Type B pancreatic cell (in vitro differentiated cells): ENCODE measurements at places on chromosomes 3 and 15. TPM values are rescaled to one million over a fixed set of nuclear protein-coding genes. Genes with fewer than 3 reads are reported as not detected.
A peak's percentile ranks its signal among the peaks of the same experiment; 100 is the strongest.

The FANCD2OS gene
- not detected in 2 replicates for total RNA-seq

The HTD2 gene
- 10.6 and 11.4 TPM in 2 replicates for total RNA-seq

The MAP1A gene
- 6.0 and 18.2 TPM in 2 replicates for total RNA-seq

The GOLGA6D gene
- 0.19 TPM in 1 of 2 replicates, not detected in the other for total RNA-seq

The TNFAIP8L3 gene
- 8.2 and 16.9 TPM in 2 replicates for total RNA-seq

The SNTN gene
- not detected in 2 replicates for total RNA-seq

The CFAP44 gene
- total RNA-seq = 7.6 and 11.6 TPM in 2 replicates

The MUC4 gene
- total RNA-seq = 1.9 and 2.4 TPM in 2 replicates

GRCh38 chr3:11930084-11930483, 74.1 kb upstream of the SYN2 start:
- H3K27ac ChIP-seq = no peak overlapping the region
- peaks cover 3% of the 10 kb centered on the region for H3K27me3 ChIP-seq
- H3K4me3 ChIP-seq = no peak overlapping the region
- H3K36me3 ChIP-seq = no peaks in the 10 kb centered on the region
- H3K4me1 ChIP-seq = no peaks in the 10 kb centered on the region
- no peak for DNase-seq

GRCh38 chr15:65303687-65304380, 643 bp upstream of the RNU5B-1 start:
- H3K27me3 ChIP-seq = peaks cover 7% of the 10 kb centered on the region
- peak overlapping the region; percentile 94 for H3K4me3 ChIP-seq
- no peaks in the 10 kb centered on the region for H3K36me3 ChIP-seq
- DNase-seq = no peak
- peak overlapping the region; percentile 99 for H3K27ac ChIP-seq

GRCh38 chr3:112857526-112857925, 10.9 kb upstream of the CD200R1L start:
- no peaks in the 10 kb centered on the region for H3K36me3 ChIP-seq
- H3K4me1 ChIP-seq = no peaks in the 10 kb centered on the region
- peaks cover 2% of the 10 kb centered on the region for H3K27me3 ChIP-seq
- H3K4me3 ChIP-seq = no peak overlapping the region
- no peak overlapping the region for H3K27ac ChIP-seq

GRCh38 chr3:111750278-111750884, 108.7 kb upstream of the PHLDB2 start:
- no peak overlapping the region for H3K27ac ChIP-seq
- peaks cover 23% of the 10 kb centered on the region for H3K4me1 ChIP-seq
- no peak for DNase-seq
- no peaks in the 10 kb centered on the region for H3K36me3 ChIP-seq
- H3K4me3 ChIP-seq = no peak overlapping the region
- no peaks in the 10 kb centered on the region for H3K27me3 ChIP-seq

DNA sequence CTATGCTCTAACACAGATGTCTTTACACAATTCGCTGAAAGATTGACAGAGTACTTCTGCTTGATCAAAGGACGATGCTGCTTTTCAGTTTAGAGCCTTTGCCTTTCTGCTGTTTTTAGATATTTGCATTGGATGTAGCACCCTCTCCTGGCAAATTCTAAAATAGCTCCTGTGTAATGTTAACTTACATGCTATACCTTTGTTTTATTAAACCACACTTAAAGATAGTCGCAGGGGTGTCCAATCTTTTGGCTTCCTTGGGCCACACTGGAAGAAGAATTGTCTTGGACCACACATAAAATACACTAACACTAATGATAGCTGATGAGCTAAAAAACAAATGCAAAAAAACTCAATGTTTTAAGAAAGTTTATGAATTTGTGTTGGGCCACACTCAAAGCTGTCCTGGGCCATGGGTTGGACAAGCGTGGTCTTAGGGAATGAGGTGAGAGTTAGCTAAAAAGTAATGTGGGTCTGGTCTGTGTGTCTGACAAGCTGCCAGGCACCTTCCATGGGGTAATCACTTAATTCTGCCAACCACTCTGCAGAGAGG, 62.9 kb downstream of the ATG7 start:
- peaks cover 5% of the 10 kb centered on the region for H3K4me1 ChIP-seq
- peak overlapping the region; percentile 57 for H3K27ac ChIP-seq
- peaks cover 8% of the 10 kb centered on the region for H3K36me3 ChIP-seq
- no peak overlapping the region for H3K4me3 ChIP-seq
- H3K27me3 ChIP-seq = no peaks in the 10 kb centered on the region

GRCh38 chr3:108442281-108442680, 68.1 kb downstream of the MYH15 start:
- H3K27ac ChIP-seq = no peak overlapping the region
- no peaks in the 10 kb centered on the region for H3K36me3 ChIP-seq
- no peak overlapping the region for H3K4me3 ChIP-seq
- no peak for DNase-seq
- peaks cover 40% of the 10 kb centered on the region for H3K4me1 ChIP-seq

DNA sequence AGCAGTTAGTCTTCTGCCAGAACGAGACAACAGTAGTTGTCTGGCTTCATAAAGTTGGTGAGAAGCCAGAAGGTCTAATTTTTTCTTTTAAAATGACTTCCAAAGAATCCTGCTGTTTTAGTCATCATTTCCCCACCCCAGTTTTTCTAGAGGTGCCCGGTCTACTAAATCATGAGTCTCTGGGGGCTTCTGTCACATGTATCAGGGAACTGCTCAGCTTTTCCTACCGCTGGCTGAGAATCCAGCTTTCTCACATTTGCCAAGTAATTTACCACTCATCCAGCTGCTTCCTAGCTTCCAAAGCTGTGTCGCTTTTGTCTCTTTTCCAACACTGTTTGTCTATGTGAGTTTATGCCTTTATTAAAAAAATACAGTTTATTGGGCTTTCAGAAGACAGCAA, 183.3 kb downstream of the NSUN3 start:
- H3K36me3 ChIP-seq = no peaks in the 10 kb centered on the region
- no peak overlapping the region for H3K4me3 ChIP-seq
- no peak overlapping the region for H3K27ac ChIP-seq
- DNase-seq = no peak

DNA sequence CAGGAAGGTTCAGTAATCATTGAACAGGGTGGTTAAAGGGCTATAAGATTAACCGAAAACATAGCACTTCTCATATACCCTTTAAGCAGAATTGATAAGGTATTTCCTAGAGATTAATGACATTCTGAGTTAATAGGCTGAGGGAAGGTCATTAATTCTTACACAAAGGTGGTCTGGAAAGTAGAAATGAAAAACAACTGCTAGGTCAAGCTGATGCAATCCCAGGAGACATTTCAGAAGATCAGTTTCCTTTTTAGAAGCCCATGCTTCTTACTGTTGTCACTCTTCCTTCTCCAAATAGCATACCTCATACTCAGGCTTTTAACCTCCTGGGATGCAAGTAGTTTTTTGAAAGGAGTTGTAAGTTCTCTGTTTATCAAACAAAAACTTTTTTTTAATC, 8.8 kb downstream of the FILIP1L start:
- peaks cover 4% of the 10 kb centered on the region for H3K36me3 ChIP-seq
- H3K4me1 ChIP-seq = peaks cover 47% of the 10 kb centered on the region
- H3K27ac ChIP-seq = peak overlapping the region; percentile 53

GRCh38 chr3:129520960-129521359, 7.5 kb upstream of the RHO start:
- peaks cover 3% of the 10 kb centered on the region for H3K36me3 ChIP-seq
- H3K27ac ChIP-seq = no peak overlapping the region
- no peak for DNase-seq
- no peak overlapping the region for H3K4me3 ChIP-seq

GRCh38 chr15:65521350-65521749, 3.9 kb upstream of the DPP8 start:
- no peaks in the 10 kb centered on the region for H3K27me3 ChIP-seq
- H3K4me1 ChIP-seq = peaks cover 8% of the 10 kb centered on the region
- H3K4me3 ChIP-seq = no peak overlapping the region
- H3K27ac ChIP-seq = no peak overlapping the region

GRCh38 chr3:113753376-113753985, 6.6 kb downstream of the ATP6V1A start:
- no peak overlapping the region for H3K4me3 ChIP-seq
- no peak overlapping the region for H3K27ac ChIP-seq
- DNase-seq = no peak

GRCh38 chr15:40276927-40277326, 5.9 kb downstream of the ANKRD63 start:
- peaks cover 20% of the 10 kb centered on the region for H3K4me1 ChIP-seq
- DNase-seq = no peak
- H3K36me3 ChIP-seq = peaks cover 5% of the 10 kb centered on the region
- H3K27ac ChIP-seq = no peak overlapping the region

GRCh38 chr3:119098619-119099222, 47.2 kb upstream of the TEX55 start:
- H3K27me3 ChIP-seq = peaks cover 4% of the 10 kb centered on the region
- H3K27ac ChIP-seq = no peak overlapping the region
- H3K4me3 ChIP-seq = no peak overlapping the region
- DNase-seq = no peak

DNA sequence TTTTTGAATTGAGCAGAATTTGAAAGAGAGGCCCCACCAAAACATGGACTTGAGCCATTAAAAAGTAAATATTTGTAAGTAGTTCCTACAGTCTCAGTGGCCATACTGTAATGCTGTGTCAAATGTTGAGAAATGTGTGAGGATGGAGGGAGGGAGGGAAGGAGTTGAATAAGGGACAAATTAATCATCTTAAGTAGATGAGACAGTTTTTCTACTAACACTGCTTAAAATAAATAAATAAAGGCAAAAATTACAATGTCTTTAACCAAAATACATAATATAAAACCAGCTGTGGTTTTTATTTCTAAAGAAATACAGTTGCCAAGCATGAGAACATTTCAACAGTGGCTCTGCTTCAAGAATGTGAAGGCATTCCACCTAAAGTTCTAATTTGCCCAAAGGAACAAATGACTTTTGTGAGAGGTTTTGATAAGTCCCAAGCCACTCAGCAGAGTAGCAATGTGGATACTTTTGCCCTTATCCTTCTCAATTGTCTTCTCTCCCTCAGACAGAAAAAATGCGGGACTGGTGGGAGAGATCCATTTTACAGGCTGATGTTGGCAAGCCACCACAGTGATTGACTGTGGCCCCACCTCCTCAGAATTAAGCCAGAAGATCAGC, 427.0 kb upstream of the RARB start:
- H3K27me3 ChIP-seq = no peaks in the 10 kb centered on the region
- DNase-seq = no peak
- no peak overlapping the region for H3K4me3 ChIP-seq
- H3K27ac ChIP-seq = no peak overlapping the region
- H3K36me3 ChIP-seq = peaks cover 7% of the 10 kb centered on the region

GRCh38 chr3:149016669-149017541, 25.6 kb downstream of the GYG1 start:
- no peaks in the 10 kb centered on the region for H3K4me1 ChIP-seq
- no peak for DNase-seq
- H3K27me3 ChIP-seq = no peaks in the 10 kb centered on the region
- no peak overlapping the region for H3K27ac ChIP-seq
- peaks cover 32% of the 10 kb centered on the region for H3K36me3 ChIP-seq
- no peak overlapping the region for H3K4me3 ChIP-seq

DNA sequence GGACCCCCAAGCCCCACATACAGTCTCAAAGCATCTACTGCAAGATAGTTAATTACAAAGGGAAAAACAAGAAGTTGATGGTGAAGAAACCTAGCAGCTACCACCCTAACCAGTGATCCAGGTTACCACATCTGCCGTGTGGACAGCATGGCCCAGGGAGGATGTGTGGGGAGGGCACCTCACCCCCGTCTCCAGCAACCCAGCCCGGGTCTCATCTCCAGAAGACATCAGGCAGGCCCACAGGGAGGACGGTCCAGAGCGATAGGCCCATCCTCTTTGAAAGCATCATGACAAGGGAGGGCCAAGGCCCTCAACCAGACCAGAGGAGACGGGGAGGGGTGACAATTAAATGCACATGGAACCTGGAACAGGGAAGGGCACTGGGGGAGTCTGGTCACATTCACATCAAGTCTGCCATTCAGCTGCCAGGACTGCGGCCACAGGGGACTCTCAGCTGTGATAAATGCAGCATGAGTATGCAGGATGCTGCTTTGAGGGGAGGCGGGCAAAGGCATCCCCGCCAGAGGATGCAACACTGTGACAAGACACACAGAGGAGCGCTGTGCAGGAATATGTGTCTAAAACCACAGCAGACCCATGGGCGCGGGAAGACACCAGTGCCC, 18.8 kb downstream of the ZXDC start:
- H3K27ac ChIP-seq = no peak overlapping the region
- no peak for DNase-seq
- H3K4me3 ChIP-seq = no peak overlapping the region
- H3K27me3 ChIP-seq = no peaks in the 10 kb centered on the region
- H3K36me3 ChIP-seq = peaks cover 18% of the 10 kb centered on the region
- H3K4me1 ChIP-seq = peaks cover 4% of the 10 kb centered on the region

- H3K4me1 ChIP-seq = no peaks in the 10 kb centered on the region
- H3K27me3 ChIP-seq = no peaks in the 10 kb centered on the region
- H3K27ac ChIP-seq = no peak overlapping the region
- H3K36me3 ChIP-seq = no peaks in the 10 kb centered on the region
Observed at GRCh38 chr3:40899286-40899712, 300.0 kb upstream of the CTNNB1 start.

DNA sequence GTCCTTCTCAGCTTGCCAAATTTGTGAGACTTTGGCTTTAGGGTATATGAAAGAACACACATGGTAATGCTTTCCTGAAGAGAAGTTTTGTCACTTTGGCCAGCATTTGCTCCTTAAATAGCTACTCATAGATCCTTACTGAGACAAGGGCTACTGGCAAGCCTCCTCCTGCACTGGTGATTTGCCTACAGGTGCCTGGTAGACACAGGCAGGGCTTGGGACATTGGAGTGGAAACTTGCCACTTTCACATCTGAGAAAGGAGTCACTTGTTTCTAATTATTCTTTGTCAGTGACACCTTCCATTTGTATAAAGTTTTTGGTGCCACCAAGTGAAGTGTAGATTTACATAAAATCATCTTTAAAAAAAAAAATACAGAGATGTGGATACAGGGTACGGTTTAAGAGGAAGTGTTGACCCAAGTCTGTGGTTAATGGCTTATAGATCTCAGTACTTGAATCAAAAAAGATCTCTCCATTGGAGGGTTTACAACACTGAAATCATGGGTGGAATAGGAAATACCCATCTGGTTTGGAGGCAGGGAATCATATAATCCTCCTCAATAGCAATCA, 132.8 kb upstream of the GADL1 start:
- H3K27me3 ChIP-seq = no peaks in the 10 kb centered on the region
- no peak for DNase-seq
- peaks cover 5% of the 10 kb centered on the region for H3K4me1 ChIP-seq

GRCh38 chr15:70033109-70033508, 64.6 kb downstream of the TLE3 start:
- DNase-seq = no peak
- peak overlapping the region; percentile 36 for H3K4me3 ChIP-seq
- no peak overlapping the region for H3K27ac ChIP-seq
